ENCODE measurements at places on chromosomes 6 and 20.

DNA sequence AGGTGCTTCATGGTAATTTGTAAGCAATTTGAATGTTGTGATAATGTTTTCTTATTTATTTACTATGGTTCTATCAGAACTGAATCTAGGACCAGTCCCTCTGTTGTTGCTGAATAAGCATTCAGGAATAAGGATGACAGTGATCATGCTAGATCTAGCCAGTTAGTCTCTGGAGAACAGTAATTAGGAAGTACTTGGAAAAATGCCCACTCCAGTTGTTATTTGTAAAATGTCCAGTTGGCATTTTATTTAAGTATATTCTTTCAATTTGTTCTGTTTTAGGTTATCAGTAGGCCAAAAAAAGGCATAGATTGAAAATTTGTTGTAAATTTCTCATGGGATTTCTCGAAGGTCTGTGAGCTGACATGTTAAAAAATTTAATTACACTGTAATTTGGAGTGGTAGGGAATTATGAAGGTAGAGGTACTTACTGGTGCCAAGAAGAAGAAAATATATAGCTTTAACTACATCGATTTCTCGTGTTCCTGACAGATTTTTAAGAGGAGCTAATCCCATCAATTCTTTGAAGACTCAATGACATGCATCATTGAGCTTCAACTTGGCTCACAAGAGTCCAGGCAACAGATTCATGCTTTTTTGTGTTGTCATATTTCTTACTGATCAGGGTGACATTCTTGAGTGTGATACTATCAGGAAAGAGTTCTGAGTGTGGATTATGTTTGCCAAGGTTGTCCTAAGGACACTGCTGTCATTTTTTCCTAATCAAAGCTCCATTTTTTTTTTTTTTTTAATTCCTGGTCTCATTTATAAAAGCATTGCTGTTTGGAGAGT, 177.3 kb downstream of the CARMIL1 start:
- DNase-seq = peak; percentile 61

DNA sequence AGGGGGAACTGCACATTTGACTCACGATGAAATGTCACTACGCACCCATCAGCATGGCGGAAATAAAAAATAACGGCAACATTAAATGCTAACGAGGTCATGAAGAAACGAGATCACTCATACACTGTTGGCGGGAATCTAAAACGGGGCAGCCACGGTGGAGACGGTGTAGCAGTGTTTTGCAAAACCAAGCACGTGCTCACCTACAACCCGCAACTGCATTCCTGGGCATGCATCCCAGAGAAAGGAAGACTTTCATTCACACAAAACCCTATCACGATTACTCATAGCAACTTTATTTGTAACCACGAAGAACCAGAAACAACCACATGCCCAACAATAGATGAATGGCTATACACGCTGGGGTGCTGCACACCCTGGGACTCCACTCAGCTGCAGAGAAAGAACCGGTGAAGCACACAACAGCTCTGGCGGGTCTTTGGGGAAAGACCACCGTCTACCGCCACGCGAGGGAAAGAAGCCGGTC, 77.0 kb downstream of the YTHDF1 start:
- peak; percentile 17 for DNase-seq

GRCh38 chr6:131687022-131687421, 14.2 kb downstream of the OR2A4 start:
- no peak for DNase-seq

GRCh38 chr6:22557007-22557406, 12.4 kb upstream of the HDGFL1 start:
- DNase-seq = no peak

GRCh38 chr6:163395122-163395830, 19.2 kb upstream of the QKI start:
- DNase-seq = no peak

GRCh38 chr6:68544450-68544849, 90.6 kb upstream of the ADGRB3 start:
- no peak for DNase-seq

- no peak for DNase-seq
Observed at GRCh38 chr6:66675906-66676305, 968.9 kb upstream of the EYS start.

- peak; percentile 13 for DNase-seq
Observed at GRCh38 chr6:42045538-42046460, 4.5 kb upstream of the TAF8 start.

- DNase-seq = peak; percentile 78
Observed at GRCh38 chr6:127484212-127484863, 25.1 kb upstream of the KIAA0408 start.

DNA sequence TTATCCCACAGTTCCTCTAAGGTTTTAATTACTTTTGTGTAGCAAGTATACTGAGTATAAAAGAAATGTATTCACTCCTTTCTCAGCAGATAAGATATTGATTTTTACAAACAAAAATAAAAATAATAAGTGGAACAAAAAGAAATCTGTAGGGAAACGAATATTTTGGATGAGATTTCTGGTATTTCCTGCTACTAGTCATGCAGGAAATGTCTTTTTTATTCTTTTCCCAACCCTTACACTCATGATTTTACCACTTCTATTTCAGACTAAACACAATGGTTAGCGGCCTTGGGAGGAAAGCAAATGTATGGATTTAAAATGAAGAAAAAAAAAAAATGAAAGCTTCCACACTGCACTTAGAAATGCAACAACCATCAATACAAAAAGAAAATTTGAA, 580.5 kb upstream of the MARCKS start:
- DNase-seq = no peak

GRCh38 chr6:37679539-37680476, 17.9 kb downstream of the MDGA1 start:
- peak; percentile 84 for DNase-seq

DNA sequence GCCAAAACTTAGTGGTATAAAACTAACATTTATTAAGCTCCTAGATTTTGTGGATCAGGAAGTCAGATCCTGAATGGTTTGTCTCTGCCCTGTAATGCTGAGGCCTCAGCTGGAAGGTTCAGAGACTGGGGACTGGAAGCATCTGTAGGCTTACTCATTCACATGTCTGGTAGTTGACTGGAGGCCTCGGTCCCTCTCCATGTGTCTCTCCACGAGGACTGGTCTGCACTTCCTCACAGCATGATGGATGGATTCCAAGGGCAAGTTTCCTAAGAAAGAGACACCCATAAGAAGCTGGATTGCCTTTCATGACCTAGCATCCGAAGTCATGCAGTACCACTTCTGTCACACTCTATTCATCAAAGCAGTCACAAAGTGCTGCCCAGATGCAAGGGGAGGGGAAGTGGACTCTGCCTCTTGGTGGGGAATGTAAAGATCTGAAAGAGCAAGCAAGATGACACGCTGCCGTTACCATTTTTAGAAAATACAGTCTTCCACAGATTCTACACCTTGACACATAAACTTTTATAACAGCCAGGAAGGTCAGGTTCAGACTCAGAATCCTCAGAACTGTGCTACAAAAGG, 17.2 kb upstream of the MDGA1 start:
- no peak for DNase-seq

DNA sequence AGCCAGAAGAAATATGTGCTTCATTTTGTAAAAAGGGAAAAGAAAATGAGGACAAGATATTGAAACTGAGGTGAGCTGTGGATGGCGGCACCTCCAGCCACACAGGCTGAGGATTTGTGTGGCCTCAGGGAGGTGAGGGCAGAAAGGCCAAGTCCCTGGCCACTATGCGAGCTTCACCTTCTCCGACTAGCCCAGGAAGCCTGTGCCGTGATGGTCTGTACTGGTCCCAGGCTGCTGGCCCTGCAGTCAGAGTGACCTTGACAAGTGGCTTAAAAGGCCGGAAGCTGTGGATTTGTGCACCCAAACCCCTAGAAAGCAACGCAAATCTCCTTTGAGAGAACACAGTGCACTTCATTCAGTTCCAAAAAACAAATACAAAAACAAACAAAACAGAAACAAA, 48.1 kb downstream of the WDR27 start:
- no peak for DNase-seq

DNA sequence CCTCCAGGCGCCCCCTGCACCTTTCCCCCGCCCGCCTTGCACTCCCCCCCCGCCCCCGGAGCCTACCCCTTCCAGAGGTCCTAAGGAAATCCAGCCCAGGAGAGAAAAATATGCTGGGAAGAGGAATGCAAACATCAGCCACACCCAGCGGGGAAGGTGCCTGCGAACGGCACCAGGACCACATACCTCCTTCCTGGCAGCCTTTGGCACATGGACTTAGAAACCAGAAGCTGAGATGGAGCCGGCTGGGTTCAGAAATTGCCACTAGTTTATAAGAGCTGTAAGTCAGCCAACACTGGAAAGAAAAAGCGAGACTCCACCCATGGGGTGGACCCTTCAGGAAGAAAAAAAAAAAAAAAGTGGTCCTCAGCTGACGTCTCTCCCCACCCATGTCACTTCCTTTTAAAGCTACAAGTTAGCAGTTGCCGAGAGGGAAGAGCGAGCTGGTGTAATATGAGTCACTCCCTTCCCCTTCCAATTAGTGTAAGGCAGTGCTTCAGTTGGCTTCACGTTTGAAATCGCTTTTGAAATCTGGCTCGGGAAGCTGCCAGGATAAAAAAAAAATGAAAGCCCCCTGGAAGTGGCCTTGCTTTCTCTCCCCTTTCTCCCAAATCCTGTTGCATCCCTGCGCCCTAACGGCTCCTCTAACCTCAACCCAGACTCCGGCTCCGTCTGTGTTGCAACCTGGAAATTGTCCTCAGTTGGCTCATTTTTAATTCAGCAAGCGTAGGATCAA, at the start of gene AGPAT4:
Gene AGPAT4, minus strand, starts transcription at position 310 of the 736 bp plus-strand sequence. CDS start 41,848 bp downstream, outside the sequence.
- DNase-seq = peak; percentile 95

DNA sequence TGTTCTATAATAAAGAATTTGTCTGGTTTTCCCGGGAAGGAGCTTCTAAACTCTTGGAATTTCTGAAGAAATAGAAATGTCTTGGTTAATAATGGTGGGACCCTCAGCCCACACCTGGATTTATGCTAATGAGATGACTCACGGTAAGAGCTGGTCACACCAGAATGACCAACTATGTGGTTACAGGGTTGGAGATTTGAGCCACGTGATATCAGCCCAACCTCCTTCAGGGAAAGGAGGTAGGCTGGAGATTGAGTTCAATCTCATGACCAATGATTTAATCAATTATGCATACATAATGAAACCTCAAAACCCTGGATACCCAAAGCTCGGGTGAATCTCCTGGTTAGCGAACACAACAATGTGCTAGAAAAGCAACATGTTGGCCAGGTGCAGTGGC, 22.1 kb upstream of the CDKN1A start:
- peak; percentile 58 for DNase-seq
